ENCODE measurements at places on chromosomes 12 and 14. TPM values are rescaled to one million over a fixed set of nuclear protein-coding genes. Genes with fewer than 3 reads are reported as not detected.

DNA sequence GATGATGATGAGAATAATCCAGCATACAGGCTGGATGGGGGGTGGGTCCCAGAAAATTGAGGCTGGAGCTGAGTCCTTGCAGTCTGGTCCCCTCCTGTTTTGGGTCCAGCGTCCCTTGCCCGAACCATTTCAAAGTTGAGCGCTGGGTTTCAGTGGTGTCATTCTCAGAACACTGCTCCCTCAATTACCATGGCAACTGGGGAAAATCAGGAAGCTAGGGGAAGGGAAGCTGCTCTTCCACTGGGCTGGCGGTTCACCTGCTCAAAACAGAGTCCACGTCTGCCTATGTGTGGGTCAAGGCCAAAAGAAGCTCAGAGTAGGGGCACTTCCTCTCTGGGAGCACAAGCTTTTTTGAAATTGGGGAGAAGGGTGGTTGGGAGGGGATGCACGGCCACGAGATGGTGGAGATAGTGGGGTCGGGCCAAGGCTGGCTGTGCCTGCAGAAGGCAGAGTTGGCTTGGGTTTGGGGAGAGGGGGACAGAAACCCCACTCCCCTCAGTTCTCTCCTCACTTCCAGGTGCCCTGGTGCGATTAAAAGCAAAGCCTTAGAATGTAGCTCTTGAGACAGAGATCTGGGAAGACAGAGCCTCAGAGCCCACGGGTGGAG lies 1.7 kb upstream of the NOS1 start:
- DNase-seq: peak; percentile 13

OTOGL gene
- total RNA-seq: 0.35 TPM

- DNase-seq: no peak
Measured at GRCh38 chr14:103748534-103748857, 32.9 kb downstream of the ZFYVE21 start.

DNA sequence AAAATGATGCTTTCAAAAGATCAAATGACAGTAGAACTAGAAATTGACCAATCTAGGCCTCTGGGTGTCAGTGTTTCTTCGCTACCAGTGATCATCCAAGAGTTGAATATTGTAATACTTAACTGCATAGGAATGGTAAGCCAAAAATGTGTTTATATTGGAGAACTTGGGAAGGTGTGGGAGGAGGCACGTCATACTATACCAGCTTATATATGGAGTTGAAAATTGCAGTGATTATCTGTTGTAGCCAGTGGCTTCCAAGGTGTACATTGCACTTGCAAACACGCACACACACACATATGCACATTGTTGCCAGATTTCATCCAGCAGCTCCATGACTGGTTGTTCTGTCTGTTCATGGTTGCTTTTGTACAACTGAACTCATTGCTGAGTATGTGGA lies 36.1 kb downstream of the EID3 start:
- DNase-seq: no peak

DNA sequence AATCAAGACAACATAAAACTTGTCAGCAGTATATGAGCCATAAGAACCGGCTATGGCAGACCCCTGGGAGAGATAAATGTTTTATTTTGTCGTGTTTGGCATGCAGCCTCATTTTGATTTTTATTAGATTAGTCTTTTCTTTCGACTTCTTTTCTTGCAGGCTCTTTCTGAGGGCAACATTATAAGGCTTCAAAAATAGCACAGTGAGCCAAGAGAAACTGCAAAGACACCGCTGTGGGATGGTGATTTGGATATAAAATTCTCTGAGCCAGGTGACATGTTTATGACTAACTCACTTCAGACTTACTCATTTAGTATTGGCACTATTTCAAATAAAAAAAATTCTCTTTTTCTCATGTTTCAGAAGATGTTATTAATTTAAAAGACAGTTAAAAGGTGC lies 96.8 kb upstream of the PKP2 start:
- no peak for DNase-seq

DNA sequence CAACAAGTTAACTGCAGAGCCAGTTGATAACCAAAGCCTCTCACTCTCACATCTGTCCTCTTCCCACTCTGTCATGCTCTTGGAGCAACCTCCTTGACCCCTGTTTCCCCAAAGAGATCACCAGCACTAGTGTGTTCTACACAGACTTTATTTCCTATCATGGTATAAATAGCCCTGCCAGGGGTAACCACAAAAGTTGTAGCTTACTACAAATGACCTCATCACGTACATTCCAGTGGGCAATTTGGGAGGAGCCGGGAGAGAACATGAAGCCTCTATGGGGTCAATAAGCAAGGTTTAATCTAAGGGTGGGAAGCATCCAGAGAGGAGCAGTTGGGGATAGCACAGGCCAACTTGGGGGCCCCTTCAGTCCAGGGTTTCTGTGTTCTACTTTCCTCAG lies 186.5 kb downstream of the KCNA5 start:
- no peak for DNase-seq

- peak; percentile 39 for DNase-seq
Measured at GRCh38 chr14:61153431-61153830, 127.7 kb downstream of the TMEM30B start.

DNAL1 gene
- total RNA-seq: 7.6 TPM

GRCh38 chr14:96088074-96088473 lies 48.9 kb downstream of the C14orf132 start:
- DNase-seq: no peak

DNA sequence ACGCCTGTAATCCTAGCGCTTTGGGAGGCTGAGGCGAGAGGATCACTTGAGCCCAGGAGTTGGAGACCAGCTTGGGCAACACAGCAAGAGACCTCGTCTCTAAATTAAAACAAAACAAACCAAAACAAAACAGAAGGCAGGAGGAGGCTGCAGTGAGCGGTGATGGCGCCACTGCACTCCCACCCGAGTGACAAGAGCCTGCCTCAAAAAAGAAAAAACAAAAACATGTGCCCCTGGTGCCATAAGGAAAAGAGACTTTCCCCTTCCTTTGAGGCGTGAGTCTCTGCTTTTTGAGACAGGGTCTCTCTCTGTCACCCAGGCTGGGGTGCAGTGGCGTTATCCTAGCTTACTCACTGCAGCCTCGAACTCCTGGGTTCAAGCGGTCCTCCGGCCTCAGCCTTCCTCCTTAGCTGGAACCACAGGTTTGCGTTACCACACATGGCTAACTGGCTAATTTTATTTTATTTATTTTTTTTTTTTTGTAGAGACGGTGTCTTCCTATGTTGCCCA lies 9.0 kb upstream of the EAPP start:
- DNase-seq: no peak

IRAK3 gene
- total RNA-seq: 1.6 TPM

GRCh38 chr12:21906919-21907493 lies 34.2 kb downstream of the ABCC9 start:
- no peak for DNase-seq

DNA sequence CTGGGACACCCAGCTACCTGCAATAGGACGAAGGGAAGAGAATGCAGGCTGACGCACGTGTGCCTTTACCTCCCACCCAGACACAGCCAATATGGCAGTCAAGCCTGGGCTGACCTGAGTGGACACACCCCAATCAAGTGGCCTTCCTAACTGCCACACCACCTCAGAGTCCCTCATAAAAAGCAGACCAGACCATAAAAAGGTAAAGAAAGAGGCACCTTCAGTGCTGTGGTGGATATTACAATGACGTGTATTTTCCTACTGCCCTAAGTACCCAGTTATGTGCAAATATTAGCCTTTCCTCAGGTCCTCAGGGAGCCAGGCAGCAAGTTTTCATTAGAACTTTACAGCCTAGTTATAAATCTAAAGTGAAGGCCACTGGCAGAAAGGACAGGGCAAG lies 75.8 kb downstream of the KCNK10 start:
- no peak for DNase-seq

DNA sequence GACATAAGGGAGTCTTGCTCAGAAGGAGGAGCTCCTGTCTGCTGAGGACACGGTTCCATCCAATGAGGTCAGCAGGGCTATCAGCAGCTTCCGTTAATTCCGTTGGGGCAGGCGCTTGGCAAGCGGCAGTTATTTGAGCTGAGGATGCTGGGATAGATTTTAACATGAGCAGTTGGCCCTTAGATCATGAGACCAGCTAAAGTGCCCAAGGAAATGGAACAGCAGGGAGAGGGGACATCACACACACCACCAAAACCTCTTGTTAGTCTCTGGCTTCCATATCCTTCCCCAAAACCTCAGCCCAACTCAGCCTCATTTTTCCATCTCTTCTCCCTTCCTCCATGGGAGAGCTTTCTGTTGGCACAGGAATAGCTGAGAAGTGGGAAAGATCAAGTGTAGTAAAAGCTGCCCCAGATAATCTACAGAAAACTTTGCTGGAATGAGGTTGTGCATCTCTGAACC lies 138.7 kb upstream of the PZP start:
- DNase-seq: no peak

PTCSC3 gene
- not detected for total RNA-seq

GRCh38 chr12:6067152-6067916 lies 57.1 kb downstream of the VWF start:
- peak; percentile 79 for DNase-seq

DNA sequence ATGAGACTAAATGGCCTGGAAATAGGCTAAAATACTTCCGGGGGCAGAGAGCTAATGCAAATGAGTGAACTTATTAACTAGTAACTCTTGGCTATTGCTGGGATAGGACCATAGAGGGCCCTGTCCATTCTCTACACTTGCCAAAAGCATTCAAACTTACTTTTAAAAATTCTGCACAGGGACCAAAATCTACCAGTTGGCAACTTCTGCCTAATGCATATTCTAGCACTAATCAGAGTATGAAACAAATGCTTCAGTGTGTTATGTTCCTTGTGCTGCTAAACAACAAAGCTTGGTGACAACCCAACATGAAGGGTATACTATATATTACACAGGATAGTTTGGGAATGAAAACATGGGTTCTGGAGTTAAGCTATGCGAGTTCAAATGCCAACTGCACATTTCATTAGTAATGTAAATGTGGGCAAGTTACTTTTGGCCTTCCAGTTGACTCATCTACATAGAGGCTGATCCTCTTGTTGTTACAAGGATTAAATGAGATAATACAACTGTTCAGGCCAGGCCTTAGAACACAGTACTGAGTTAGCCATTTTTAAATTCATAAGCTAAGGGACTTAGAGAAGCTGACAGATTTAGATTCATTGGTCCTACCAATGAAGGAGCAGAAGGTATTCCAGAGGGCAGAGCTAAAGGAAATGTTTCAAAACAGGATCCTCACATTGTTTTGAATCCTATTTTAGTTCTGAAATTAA lies 32.4 kb downstream of the HIGD1C start:
- no peak for DNase-seq

DNA sequence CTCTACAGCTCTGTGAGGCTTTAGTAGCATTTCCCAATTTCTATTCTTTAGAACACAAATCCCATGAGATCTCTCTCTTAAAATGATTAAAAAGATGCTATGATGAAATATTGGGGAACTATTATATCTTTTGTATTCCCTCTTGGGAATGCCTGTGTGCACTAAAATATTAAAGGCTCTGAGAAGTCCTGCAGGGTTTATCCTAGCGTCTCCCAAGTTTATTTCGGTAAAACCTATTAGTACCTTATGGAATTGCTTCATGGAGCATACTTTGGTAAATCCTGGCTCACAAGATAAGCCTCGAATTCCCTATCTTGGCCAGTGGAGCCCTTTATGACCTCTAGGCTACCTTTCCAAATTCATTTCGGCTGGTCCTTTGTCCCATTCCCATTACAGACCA lies 306.8 kb downstream of the VRK1 start:
- DNase-seq: no peak

GRCh38 chr14:88188745-88189416 lies 134.2 kb downstream of the KCNK10 start:
- DNase-seq: peak; percentile 44

RDH5 gene
- 1.7 TPM for total RNA-seq

GRCh38 chr14:34539407-34540180 lies at the start of gene EAPP:
EAPP (minus strand) TSS chr14:34539701; CDS start chr14:34539628, 73 bp downstream.
- peak; percentile 99 for DNase-seq

DNA sequence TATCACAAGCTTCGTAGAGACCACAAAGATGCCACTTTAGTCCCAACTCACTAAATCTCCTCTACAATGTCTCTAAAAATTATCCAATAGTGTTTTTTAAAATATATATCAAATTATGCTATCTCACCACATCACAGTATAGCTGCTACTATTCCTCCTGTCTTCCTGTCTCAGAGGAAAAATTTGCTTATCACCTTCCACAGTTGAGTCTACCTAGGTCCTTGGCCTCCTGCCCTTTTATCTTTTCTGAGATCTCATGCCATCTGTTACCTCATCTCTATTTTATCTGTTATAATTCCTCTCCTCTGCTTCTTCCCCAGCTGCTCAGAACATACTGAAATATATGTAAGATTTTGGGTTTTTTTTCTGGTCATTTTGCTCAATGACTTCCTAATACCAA lies 568.2 kb downstream of the DIO2 start:
- DNase-seq: no peak

- DNase-seq: no peak
Measured at GRCh38 chr14:36845356-36846012, 183.8 kb downstream of the PAX9 start.

DNA sequence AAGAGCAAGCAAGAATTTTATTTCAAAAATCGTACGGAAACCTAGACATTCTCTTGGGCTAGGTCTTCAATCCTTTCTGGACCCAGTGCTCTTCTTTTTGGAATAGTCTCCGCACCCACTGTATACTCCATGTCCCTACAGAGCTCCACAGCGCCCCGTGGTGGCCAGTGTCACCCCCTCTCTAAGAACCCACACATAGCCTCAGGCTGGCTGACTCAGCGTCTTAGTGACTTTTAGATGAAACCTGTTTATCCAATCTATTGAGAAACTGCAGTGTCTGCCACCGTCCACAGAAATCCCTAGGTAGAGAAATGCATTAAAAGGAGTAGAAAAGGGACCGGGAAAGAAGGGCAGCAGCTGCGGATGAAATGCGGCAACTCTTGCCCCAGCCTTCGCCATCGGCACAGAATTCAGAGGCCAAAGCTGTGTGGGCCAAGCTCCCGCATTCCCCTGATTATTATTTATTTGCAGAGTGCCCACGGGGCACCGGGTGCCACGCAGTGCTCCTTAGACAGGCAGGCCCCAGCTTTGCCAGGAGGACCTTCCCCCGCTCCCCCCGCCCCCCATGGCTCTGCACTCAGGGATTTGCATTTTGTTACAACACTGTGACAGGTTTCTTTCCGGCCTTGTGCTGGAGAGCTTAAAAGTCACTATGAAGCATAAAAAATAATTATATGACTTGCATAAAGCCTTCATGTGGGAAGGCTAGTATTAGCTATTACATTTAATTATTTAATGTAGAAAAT lies 170.1 kb upstream of the FKBP4 start:
- DNase-seq: peak; percentile 93

DNA sequence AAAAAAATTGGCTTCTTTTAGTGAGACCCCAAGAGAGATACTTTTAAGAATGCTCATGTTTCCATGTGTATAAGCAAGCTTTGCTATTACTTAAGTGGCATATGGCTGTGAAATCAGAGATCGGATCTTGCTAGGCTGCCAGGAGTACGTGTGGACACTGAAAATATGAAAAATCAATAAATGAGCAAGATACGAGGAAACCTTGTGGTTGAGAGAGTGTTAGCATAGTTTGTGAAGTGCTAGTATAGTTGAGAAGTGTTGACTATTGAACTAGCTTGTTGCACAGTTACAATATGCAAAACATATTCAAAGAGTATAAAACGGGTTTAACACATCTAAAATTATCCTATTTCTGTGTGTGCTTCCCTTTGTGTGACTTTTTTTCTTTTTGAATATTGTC lies 230.9 kb upstream of the NOVA1 start:
- no peak for DNase-seq

Data from GM23338 (cell line).